NCI-H1417 treated with DMSO at 0.1 percent for 48 hours (cell line): ENCODE measurements at places on chromosomes 2 and 18.

GRCh38 chr2:217789003-217789735, 213.6 kb downstream of the TNS1 start:
- DNase-seq, result no peak

- no peak for DNase-seq
Measured at GRCh38 chr2:226837787-226838603, 2.1 kb downstream of the RHBDD1 start.

- DNase-seq, result no peak
Measured at GRCh38 chr2:61045999-61046398, 19.7 kb upstream of the SANBR start.

DNA sequence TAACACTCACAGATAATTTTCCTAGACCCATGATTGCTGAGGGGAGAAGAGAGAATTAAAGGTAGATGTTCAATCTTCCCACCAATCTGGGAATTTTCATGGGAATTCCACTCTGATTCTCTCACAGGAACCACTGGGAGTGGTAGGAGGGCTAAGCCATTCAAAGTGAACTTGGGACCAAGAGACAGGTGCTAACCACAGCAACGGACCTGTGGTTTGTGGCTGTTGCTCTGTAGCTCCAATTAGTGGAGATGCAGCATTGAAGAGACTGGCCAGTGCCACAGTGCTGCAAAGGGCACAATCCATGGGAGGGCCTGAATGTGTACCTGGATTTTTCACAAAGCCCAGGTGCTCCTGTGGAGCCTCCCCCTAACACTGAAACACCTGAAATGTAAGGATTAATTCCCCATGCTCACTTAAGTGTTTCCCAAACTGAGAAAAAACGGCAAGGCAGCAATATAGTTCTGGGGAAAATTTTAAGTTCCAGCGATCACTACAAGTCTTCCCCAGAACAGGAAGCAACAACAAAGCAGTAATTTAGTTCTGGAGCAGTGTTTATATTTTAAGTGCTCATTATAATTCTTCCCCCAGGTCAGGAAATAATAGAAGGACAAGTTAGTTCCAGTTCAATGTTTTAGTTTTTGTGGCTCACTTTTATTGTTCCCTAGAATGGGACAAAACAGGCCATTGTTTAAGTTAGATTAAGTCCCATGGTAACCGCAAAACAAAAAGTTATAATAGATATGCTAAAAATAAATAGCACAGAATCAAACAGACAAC, 1045.8 kb downstream of the CNTNAP5 start:
- no peak for DNase-seq

DNA sequence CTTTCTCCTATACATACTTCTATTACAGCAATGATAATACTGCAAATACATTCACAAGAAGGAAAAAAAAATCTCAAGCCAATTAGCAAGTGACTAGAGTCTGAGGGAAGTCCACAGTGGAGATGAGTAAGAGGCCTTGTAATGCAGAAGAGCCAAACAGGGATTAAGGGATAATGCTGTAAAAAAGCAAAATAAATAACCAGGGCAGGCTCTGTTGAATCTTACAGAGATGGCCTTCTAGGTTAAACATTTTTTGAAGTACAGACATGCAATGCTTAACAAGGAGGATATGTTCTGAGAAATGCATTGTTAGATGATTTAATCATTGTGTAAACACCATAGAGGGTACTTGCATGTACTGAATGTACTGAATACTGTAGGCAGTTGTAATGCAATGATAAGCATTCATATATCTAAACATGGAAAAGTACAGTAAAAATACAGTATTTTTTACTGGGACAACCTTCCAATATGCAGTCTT, 122.1 kb upstream of the RMDN2 start:
- DNase-seq, result no peak

DNA sequence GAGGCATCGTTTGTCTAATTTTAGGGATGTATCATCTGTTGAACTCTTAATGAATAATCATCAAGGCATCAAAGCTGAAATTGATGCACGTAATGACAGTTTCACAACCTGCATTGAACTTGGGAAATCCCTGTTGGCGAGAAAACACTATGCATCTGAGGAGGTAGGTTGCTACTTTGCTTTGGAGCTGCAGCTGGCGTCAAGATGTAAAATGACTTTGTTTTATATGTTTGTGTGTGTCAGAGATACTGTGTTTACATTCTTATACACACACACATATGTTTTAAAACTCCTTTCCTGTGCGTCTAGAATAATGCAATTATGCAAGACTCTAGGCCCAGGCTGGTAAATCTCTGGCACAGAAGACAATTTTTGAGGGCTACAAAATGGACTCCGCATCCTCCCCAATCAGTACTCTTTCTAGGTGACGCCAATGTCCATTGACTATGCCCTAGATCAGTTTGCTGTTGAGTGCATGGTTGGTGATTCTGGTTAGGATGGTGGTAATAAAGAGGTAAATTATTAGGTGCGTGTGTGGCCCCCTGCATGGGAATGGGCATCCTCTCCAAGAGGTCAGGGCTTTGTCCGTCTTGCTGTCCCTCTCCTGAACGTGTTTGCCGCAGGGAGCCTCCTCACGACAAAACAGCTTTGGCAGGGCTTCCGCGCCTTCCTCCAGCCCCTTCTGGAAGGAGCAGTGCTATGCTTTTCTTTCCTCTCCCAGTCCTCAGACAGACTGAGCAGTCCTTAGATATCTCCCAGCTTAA, 68.2 kb upstream of the EML6 start:
- DNase-seq, result no peak

GRCh38 chr2:206323486-206323885, 49.0 kb downstream of the ZDBF2 start:
- DNase-seq, result no peak

DNA sequence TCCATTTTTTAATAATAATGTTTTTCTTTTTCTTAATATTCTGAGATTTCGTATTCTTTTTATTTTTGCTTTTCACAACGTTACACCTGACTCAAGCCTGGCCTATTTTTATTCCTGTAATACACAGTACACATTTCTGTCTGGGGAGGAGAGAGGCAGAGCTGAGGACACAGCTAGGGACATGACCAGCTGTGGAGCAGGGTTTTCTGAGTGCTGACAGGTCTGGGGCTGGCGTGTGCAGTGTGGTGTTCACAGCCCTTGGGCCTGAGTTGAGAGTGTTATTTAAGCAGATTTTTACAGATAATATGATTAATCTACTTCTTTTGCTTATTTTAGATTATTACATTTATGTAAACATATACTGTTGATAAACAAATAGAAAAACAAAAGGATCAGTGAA, 55.9 kb downstream of the ZAP70 start:
- DNase-seq, result no peak

DNA sequence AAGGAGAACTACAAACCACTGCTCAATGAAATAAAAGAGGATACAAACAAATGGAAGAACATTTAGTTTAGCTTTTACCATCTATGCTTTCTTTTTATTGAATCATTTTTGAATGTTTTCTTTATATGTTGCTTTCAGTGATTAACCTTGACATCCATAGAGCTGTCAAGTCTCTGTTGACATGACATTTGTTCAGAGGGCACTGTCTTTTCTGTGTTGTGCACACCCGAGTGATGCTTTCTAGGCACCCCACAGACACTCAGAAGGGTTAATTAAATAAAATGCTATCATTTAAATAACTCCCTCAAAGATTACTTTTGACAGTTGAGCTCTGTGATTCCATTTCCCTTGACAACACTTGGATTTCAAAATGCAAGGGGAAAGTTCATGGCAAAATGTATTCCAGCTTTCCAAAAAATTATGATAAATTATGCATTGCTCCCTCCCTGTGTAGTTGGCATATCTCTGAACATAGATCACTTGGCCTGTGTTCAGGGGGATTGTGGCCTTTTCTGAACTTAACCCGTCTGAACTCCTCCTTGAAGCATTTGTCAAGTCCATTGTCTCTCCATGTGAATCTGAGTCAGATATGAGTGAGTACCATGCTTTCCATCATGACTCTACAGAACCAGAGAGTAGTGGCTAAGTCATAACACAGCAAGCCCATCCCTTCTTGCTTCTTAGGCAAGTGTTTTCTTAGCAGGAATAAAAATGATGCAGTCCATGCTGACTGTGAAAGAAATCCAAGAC, 372.6 kb downstream of the RPRM start:
- no peak for DNase-seq

GRCh38 chr2:191206613-191207471, 38.4 kb upstream of the MYO1B start:
- no peak for DNase-seq

- DNase-seq, result no peak
Measured at GRCh38 chr2:222743251-222743812, 71.9 kb downstream of the MOGAT1 start.

- no peak for DNase-seq
Measured at GRCh38 chr2:102893870-102894269, 132.0 kb downstream of the TMEM182 start.

GRCh38 chr2:207167099-207167923, 1.6 kb upstream of the KLF7 start:
- DNase-seq, result no peak

- no peak for DNase-seq
Measured at GRCh38 chr18:577643-578375, 2.4 kb upstream of the CETN1 start.

DNA sequence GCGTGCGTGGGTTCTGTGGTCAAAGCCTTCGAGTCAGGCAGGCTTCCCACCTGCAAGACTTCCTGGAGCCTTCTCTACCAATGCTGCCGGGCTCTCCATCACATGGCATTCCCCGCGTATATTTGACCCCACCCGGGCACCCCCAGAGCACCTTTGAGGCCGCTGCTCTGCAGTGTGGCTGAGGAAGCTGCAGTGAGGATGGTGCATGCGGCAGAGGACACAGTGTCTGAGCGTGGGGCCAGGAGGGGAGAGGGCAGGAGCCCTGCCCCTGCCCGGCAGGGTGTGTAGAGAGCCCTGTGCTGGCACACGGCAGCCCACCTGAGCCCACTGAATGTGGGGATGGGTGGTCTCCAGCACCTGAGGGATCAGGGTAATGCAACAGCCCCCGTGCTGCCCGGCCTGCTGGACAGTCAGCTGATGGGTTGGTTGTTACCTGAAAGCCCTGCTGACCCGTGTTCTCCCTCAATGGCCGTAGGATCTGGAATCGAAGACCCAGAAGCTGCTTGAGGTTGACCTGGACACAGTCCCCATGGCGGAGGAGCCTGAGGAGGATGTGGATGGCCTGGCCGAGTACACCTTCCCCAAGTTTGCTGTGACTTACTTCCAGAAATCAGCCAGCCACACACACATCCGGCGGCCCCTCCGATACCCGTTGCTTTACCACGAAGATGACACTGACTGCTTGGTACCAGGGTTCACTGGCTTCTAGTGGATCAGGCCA, 36.8 kb upstream of the GPR17 start:
- DNase-seq, result no peak

DNA sequence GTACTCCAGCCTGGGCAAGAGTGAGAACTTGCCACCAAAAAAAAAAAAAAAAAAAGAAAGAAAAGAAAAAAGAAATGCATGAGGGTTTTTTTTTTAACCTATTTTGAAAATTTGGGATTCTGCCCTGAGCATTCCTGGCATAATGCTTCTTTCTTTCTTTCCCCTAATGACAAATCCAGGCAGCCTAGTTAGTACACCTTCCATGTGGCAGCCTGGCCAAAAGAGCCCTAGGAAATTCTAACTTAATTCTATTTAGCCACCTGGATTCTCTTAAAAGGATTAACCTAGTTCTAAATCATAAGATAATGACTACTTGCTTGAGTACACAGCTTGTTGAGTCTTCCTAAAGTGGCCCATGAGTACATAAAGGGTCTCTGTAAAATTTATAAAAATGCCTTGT, 160.1 kb downstream of the THADA start:
- DNase-seq, result no peak

GRCh38 chr2:44731505-44731904, 210.0 kb upstream of the SIX3 start:
- no peak for DNase-seq

GRCh38 chr2:74278694-74279093, 64.5 kb downstream of the SLC4A5 start:
- DNase-seq, result no peak

- DNase-seq, result no peak
Measured at GRCh38 chr2:132477962-132478361, 61.4 kb downstream of the GPR39 start.

DNA sequence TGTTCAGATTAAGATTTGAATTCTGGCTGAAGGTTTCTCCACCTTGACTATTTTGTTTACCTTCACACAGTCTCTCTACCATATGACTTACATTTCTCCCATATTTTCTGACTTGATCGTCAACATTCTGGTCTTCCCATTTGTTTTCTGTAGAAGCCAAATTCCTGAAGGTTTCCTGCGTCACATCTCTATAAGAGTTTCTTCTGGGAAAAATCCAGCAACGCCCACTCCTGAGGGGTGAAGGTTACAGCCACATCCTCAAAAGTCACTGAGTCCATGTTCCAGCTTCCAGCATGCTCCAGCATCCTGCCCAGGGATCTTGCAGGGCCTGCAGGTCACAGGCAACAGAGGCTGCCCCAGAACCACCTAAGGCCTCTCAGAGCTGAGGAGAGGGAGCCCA, 47.5 kb downstream of the NBEAL1 start:
- DNase-seq, result no peak

DNA sequence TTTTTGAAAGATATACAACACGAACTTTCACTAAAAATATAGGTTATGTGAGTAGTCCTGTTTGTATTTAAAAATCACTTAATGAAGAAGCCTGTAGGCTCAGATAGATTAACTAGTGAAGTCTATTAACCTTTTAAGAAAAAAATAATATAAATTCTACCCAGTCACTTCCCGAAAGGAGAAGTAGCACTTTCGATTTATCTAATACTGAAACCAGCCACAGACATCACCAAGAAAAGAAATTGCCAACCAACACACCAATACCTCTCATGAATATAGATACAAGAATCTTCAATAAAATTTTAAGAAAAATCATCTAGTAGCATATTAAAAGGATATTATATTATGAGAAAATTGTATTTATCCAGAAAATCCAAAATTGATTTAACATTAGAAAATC, 160.5 kb downstream of the GALNT13 start:
- no peak for DNase-seq

DNA sequence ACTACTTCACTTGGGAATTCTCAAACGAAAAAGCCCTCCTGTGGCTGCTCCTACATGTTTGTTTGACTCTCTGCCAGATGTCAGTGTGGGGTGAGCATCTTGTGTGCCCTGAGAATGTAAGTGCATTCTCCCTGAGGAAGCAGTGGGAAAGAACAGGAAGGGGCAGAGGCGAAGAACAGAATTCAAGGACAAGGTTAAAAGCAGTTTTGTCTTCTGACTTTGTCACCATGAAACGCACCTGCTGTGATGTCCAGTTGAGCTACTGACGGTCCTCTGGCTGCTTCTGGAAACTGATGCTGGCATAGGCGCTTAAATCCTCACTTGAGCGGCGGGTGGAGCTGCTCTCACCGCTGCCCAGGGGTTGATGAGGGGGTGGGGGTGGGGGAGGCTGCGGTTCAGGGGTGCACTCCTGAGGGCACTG, 4.9 kb downstream of the IRS1 start:
- no peak for DNase-seq

- DNase-seq, result no peak
Measured at GRCh38 chr2:230090967-230091366, 22.2 kb upstream of the SLC16A14 start.

- no peak for DNase-seq
Measured at GRCh38 chr2:20627712-20628380, 23.1 kb downstream of the HS1BP3 start.
